ENCODE measurements at places on chromosomes 16 and 17. TPM values are rescaled to one million over a fixed set of nuclear protein-coding genes. Genes with fewer than 3 reads are reported as not detected.

GRCh38 chr16:87235810-87236515 is 81.2 kb downstream of the C16orf95 start:
- DNase-seq = no peak
- no peaks in the 10 kb centered on the region for H3K27me3 ChIP-seq
- H3K4me1 ChIP-seq = no peaks in the 10 kb centered on the region
- H3K36me3 ChIP-seq = no peaks in the 10 kb centered on the region

TNFRSF13B gene
- not detected for total RNA-seq

DNA sequence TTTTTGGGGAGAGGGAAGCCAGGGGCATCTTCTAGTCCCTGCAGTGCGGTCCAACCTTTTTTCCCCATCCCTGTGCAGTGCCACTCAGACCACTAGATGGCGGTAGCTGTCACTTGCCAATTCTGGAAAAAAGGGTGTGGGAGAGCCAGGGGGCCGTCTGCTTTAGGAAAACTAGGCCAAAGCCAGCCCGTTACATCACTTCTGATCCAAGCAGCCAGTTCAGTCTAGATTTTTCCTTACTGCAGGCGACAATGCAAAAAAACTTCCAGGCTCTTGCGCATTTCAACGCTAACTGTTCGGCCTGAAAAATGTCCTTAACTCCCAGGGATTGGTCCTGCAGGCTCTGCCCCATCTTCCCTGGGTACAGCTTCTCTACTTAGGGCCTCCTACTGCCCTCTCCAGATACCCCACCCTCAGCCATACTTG is 69.2 kb upstream of the CES5A start:
- H3K36me3 ChIP-seq = no peaks in the 10 kb centered on the region
- peaks cover 3% of the 10 kb centered on the region for H3K4me1 ChIP-seq
- DNase-seq = peak; percentile 60
- H3K27me3 ChIP-seq = peaks cover 2% of the 10 kb centered on the region
- H3K27ac ChIP-seq = no peak overlapping the region

- H3K27ac ChIP-seq = peak overlapping the region; percentile 96
- H3K4me3 ChIP-seq = peak overlapping the region; percentile 96
- peaks cover 13% of the 10 kb centered on the region for H3K4me1 ChIP-seq
- no peak for DNase-seq
These were observed 991 bp downstream of the KPNA2 start for GRCh38 chr17:68036304-68037147.

DNA sequence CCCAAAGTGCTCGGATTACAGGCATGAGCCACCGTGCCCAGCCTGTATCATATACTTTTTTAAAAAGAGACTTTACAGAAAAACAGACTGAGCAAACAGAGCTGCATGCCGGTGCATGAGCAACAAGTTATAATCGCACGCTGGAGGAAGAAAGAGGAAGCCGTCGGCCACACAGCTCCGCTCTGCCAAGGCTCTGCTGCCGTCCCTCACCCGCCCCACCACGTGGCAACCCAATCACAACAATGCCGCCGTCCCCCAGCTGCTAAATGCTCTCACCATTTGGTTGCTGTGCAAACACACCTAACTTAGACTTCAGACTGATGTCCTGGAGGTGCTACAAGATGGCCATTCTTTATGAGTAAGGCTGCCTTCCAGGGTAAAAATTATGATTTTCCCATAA is 83.5 kb downstream of the ADCY9 start:
- H3K4me3 ChIP-seq = no peak overlapping the region
- no peaks in the 10 kb centered on the region for H3K36me3 ChIP-seq
- no peaks in the 10 kb centered on the region for H3K27me3 ChIP-seq
- no peak for DNase-seq
- peaks cover 20% of the 10 kb centered on the region for H3K4me1 ChIP-seq

PROCA1 gene
- 0.49 TPM for total RNA-seq

DNA sequence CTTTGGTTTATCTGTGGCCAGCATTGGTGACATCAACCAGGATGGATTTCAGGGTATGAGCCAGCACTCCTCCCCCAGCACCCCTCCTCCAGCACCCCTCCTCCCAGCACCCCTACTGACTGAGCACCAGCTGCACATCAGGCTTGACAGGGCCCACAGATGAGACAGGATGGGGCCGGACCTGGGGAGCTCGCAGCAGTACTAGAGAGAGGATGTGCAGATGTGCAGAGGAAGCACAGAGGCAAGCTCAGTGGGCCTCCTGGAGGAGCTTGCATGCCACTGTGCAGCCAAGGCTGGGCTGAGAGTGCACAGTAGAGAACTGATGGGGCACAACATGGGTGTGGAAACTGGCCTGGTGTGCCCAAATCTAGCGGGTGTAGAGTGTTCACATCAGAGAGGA is 16.2 kb downstream of the ITGA3 start:
- H3K4me3 ChIP-seq = no peak overlapping the region
- H3K27me3 ChIP-seq = no peaks in the 10 kb centered on the region
- no peak overlapping the region for H3K27ac ChIP-seq
- H3K4me1 ChIP-seq = peaks cover 13% of the 10 kb centered on the region

- no peaks in the 10 kb centered on the region for H3K27me3 ChIP-seq
- H3K27ac ChIP-seq = peak within 1 kb of the TSS; percentile 100
- H3K4me1 ChIP-seq = peaks cover 43% of the 10 kb centered on the region
- peak; percentile 90 for DNase-seq
- no peaks in the 10 kb centered on the region for H3K36me3 ChIP-seq
- peak within 1 kb of the TSS; percentile 78 for H3K4me3 ChIP-seq
These were observed at the start of gene TRIM72 for GRCh38 chr16:31213877-31214707. Gene TRIM72 (plus strand): TSS chr16:31214119. CDS start chr16:31214739, 620 bp downstream.

NATD1 gene
- total RNA-seq = 10.1 TPM

DNA sequence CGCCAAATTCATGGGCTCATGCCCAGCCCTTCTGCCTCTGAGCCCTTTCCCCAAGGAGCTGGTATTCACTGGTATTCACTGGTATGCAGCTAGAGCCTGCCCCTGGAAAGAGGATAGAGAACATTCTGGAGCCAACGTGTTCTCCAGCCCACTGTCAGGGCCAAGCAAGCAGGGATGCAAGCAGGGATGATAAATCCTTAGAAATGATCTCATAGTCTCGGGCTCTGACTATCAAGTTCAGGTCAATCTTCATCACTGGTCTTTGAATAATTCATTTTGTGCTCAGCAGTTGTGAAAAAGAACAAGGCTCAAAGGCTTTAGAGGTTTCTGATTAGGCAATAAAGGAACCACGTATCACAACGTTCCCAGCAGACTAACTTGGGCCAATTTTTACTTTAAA is 57.3 kb downstream of the CACNG5 start:
- H3K4me3 ChIP-seq = no peak overlapping the region
- no peak for DNase-seq
- H3K27me3 ChIP-seq = no peaks in the 10 kb centered on the region
- H3K27ac ChIP-seq = no peak overlapping the region
- no peaks in the 10 kb centered on the region for H3K4me1 ChIP-seq

CEP295NL gene
- total RNA-seq = 0.16 TPM

- H3K4me1 ChIP-seq = no peaks in the 10 kb centered on the region
- no peaks in the 10 kb centered on the region for H3K36me3 ChIP-seq
- no peak overlapping the region for H3K4me3 ChIP-seq
- peaks cover 36% of the 10 kb centered on the region for H3K27me3 ChIP-seq
These were observed 1.8 kb downstream of the TPSD1 start for GRCh38 chr16:1257561-1258224.

DNAI2 gene
- not detected for total RNA-seq

DNA sequence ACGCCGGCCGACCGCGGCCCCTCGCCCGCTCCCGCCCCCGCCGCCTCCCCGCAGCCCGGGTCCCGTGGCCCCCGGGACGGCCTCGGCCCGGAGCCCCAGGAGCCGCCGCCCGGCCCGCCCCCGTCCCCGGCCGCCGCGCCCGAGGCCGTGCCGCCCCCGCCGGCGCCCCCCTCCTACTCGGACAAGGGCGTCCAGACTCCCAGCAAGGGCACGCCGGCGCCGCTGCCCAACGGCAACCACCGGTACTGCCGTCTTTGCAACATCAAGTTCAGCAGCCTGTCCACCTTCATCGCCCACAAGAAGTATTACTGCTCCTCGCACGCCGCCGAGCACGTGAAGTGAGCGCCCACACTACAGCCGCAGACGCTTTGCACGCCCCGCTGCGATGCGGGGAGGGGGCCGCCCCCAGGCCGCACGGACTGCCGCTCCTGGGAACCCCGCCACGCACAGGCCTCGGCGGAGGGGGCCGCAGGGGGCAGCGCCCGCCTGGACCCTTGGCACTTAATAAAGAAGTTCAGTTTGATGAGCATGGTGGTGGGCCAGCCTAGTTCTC is 35.5 kb upstream of the ZC3H18 start:
- peak overlapping the region; percentile 62 for H3K27ac ChIP-seq
- peaks cover 7% of the 10 kb centered on the region for H3K4me1 ChIP-seq
- no peaks in the 10 kb centered on the region for H3K36me3 ChIP-seq
- peaks cover 7% of the 10 kb centered on the region for H3K27me3 ChIP-seq
- no peak for DNase-seq

DNA sequence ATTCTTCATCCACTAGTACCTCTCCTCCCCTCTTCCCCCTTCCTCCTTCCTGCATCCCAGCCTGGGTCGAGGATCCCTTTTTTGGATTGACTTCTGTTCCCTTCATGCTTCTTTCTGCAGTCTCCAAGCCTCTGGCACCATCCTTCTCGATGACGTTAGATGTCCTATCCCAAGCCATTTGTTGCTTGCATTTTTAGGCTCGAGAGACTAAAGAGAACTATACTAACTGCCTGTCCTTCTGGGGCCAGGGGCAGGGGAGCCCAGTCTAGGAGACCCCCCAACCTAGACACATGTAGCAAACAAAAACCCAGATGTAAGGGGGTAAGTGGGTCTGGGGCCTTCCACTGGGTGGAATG is 23.9 kb downstream of the UNK start:
- no peak for DNase-seq
- peaks cover 24% of the 10 kb centered on the region for H3K4me1 ChIP-seq
- H3K27me3 ChIP-seq = no peaks in the 10 kb centered on the region
- no peaks in the 10 kb centered on the region for H3K36me3 ChIP-seq

NXN gene
- total RNA-seq = 55.6 TPM

DNA sequence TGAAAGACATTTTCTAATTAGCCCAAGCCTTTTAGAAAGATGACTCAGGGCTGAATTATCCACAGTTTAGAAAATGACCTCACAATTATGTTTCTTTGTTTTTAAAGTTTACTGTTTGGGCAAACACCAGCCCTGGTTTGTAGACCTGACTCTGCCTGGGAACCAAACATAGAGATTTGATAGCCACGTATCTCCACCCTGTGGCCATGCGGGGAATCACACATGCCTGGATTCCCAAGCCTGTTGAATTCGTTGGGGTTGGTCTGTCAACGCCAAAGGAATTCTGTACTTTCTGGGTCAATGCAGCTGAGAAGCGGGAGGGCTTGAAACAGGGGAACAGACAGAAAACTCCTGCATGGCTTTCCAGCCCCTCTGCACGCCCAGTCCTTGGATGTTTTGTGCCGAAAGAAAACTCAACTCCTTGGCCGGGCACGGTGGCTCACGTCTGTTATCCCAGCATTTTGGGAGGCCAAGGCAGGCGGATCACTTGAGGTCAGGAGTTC is 26.9 kb downstream of the CD300A start:
- no peak overlapping the region for H3K4me3 ChIP-seq
- no peak overlapping the region for H3K27ac ChIP-seq
- DNase-seq = peak; percentile 34
- H3K4me1 ChIP-seq = peaks cover 12% of the 10 kb centered on the region
- H3K36me3 ChIP-seq = no peaks in the 10 kb centered on the region
- no peaks in the 10 kb centered on the region for H3K27me3 ChIP-seq

DNA sequence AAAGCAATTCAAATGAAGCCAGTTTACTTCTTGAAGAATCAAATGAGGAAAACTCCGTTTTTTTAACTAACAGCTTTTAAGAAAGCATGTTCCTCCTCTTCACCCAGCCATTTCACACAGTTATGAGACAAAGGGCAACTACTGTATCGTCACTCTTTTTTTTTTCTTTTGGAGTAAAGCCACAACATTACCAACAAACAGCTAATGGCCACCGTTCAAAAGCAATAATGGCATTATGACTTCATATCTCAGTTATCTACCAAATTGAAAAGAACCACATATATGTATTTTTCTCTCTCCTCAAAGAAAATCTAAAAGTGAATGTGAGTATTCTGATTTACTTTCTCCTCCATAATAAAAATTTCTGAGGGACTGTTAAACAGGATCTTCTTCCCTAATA is 14.5 kb downstream of the GRB2 start:
- H3K4me3 ChIP-seq = no peak overlapping the region
- no peak for DNase-seq
- H3K27me3 ChIP-seq = no peaks in the 10 kb centered on the region
- H3K36me3 ChIP-seq = no peaks in the 10 kb centered on the region
- H3K4me1 ChIP-seq = peaks cover 57% of the 10 kb centered on the region
- peak overlapping the region; percentile 90 for H3K27ac ChIP-seq
